ENCODE measurements at places on chromosomes 12 and 14.

- no peak for DNase-seq
Observed at GRCh38 chr14:34081576-34082136, 130.8 kb upstream of the EGLN3 start.

DNA sequence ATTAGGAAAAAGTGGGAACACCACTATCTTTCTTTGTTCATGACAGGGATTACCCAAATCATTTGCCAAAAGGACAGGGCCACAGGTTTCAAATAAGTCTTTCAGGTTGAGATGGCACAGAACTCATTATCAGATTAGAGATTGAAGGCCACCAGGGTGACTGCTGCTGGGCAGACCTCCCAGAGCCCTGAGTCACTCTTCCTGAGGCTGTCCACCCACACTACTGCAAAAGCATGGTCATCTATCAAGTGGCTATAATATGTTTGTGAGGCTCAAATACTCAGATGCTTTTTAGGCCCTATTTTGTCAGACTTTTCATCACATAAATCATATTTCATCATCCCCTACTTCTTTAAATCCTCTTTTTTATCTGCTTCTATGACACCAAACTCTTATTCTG lies 155.3 kb upstream of the CCDC196 start:
- no peak for DNase-seq

- DNase-seq = peak; percentile 60
Observed at GRCh38 chr12:107320033-107320928, 226.9 kb upstream of the CRY1 start.

- no peak for DNase-seq
Observed at GRCh38 chr14:104311358-104311757, 173.0 kb downstream of the KIF26A start.

DNA sequence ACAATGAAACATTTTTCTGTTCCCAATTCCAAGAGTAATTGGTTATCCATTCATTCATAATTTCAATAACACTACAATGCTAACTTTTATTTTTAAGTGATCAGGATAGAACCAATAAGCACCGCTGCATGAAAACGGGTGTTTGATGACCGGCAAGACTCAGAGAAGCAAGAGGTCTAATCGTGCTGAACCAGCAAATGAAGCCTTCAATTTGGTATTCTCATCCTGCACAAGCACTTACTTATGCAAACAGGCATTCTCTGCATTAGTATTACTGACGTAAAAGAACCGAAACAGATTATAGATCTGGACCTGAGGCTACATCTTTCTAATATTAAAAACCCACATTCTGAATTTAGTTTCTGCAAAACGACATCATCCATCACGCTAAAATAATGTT lies 67.7 kb downstream of the RBM19 start:
- DNase-seq = no peak

DNA sequence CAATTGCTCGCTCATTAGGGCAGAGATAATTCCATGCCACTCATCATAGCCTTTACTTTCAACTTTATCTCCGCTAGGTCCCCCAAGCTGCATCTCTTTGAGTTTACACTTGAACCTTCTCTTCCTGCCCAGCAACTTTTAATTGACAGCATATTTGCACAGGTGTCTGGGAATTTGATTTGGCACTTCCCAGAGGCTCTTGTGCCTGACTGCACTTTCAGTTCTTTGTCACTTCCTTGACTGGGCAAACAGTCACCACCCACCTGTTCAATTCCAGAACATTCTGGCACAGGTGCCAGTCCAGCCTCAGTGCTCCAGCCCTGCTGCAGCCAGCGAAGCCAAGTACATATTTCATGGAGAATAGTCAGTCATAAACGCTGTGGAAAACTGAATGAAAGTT lies 110.1 kb upstream of the LRIG3 start:
- no peak for DNase-seq

GRCh38 chr14:52265253-52265652 lies 2.2 kb upstream of the PTGDR start:
- no peak for DNase-seq

DNA sequence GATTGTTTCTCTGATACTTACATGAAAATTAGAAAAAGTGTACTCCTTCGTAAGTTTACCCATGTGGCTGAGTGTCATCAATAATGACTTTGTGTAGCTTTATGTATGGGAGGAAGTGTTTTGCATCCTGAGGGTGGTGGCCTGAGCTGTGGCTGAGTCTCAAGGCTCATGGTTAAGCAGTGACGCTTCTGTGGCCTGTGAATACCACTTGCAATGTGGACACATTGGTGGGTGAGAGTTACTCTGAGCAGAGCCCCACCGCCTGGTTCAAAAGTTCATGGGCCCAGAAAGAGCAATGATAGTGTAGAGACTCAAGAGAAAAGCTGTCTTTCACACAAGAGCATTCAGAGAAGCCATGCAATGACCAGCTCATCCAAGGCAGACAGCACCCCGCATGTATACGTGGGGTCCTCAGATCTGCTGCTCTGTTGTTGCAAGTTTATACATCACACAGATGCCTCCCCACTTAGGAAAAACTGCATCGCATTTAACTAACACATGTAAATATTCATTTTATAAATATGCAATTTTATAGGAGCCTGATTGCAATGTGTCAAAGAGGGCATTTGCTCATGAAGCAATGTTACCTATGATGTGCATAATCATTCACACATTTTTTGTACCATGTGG lies 55.1 kb upstream of the FRMD6 start:
- DNase-seq = no peak

GRCh38 chr14:32470161-32470715 lies 141.1 kb downstream of the AKAP6 start:
- no peak for DNase-seq

DNA sequence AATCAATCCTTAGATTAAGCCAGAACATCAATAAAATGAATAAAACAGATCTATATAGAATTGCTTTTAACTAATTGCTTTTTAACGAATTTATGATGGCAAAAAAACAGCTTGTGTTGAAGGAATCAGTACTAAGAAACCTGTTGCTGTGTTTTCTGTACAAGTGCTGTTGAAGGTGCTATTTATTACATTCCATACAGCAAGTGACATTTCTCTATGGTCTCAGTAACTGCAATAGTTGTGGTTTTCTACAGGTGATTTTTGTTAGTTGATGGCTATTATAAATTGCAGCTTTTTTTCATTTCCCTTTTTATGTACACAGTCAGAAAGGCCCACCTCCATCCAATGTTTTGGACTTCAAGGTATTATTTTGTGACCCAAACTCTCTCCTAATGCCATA lies 56.6 kb downstream of the SLC2A13 start:
- DNase-seq = no peak

- DNase-seq = no peak
Observed at GRCh38 chr14:70358631-70359030, 852 bp downstream of the COX16 start.

GRCh38 chr12:114306646-114307045 lies 99.3 kb downstream of the TBX5 start:
- DNase-seq = no peak

DNA sequence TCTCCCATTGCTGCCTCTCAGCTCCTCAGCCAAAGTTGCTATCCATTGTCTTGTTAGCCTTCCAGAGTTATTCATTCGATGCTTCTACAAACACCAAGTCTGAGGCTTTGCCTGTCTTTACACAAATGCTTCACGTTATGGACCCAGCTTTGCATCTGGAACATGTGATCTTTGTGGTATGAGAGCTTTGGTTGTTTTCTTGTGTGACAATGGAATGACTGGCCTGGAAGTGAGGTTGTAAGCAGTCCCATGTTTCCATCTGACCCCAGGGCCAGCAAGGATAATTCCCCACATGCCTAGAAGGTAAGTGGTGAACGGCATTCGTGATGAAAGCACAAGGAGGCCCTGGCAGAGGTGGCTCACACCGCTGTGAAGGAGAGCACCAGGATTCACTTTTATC lies 866.7 kb upstream of the TMEM132C start:
- no peak for DNase-seq

- DNase-seq = no peak
Observed at GRCh38 chr12:57459750-57460467, at the start of gene GLI1. GLI1 (plus strand) TSS chr12:57459785; CDS start chr12:57463692, 3,907 bp downstream.

DNA sequence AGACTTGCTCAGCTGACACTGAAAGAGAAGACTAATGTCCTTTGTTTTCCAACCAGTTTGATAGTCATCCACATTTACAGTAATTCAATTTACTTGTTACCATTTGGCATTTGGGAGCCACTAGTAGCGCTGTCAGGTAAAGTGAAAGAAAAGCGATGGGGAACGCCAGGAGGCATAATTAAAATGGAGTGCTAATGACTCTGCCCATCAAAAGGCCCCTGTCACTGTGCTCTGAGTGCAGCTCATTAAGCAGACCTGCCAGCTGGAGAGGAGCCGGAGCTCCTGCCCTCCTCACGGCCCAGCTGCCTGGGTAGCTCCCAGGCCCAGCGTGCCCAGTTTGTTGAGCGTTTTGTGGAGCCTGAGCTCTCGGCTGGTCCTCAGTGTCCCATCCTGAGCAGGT lies 463.6 kb upstream of the CCDC196 start:
- no peak for DNase-seq

DNA sequence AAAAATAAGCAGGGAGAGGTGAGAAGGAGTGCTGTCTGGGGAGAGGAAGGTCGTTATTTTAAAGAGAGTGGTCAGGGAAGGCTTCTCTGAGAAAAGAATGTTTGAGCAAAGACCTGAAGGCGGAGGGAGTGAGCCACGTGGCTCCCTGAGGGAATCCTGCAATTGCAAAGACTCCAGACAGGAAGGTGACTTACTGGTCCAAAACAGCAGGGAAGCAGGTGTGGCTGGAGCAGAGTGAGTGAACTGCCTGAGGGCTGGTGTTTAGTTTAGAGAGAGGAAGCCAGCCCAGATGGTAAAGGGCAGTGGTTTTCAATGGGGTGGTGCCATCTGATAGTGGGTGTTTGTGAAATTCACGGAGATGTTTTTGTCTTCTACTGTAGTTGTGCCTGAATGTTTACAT lies 58.8 kb upstream of the LTA4H start:
- DNase-seq = no peak

DNA sequence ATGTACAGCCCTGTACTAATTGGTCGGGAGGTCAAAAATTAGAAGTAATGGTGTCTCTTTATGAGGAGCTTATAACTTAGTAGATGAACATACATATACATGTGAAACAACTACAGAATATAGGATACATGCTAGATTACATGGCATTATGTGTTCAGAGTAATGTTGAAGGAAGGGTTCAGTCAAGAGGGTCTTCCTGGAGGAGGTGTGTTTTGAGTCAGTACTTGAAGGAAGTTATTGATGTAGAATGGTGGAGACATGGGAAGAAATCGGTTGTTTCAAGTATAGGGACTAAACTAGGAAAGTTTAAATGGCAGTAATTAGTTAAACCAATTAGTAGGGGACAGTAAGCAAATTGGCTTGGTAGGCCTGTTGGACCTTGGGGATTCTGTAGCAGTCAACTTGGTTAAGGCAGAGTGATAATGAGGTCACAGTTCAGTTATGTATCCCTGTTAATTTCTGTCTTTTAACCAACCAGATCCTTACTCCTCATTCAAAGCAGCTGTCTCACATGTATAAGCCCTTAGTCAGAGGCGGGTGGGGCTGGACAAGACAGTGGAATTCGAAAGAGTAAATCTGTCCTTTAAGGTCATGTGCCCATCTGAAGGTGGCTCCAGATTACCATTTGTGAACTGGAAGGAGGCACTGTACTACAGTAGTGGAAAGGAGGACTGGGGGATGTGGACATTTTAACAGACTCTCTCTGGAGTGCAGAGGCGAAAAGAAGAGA lies 3.5 kb upstream of the ANKRD52 start:
- DNase-seq = no peak

DNA sequence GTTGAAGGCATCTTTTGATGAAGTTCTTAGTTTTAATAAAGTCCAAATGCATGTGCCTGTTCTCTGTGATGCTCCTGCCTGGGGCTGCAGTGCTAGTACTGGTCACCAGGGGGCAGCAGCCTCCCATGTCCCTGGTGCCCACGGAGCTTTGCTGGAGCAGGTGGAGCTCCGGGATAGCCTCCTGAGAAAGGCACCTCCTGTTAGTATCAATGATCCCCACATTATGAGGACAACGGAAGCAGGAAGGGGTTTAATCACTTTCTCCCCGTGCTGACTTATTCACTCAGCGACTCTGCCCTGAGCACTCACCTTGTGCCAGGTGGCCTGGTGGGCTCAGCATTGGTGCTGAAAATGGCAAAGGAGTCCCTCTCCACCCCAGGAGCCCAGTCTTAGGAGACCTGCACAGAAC lies 123.0 kb upstream of the PZP start:
- peak; percentile 42 for DNase-seq

DNA sequence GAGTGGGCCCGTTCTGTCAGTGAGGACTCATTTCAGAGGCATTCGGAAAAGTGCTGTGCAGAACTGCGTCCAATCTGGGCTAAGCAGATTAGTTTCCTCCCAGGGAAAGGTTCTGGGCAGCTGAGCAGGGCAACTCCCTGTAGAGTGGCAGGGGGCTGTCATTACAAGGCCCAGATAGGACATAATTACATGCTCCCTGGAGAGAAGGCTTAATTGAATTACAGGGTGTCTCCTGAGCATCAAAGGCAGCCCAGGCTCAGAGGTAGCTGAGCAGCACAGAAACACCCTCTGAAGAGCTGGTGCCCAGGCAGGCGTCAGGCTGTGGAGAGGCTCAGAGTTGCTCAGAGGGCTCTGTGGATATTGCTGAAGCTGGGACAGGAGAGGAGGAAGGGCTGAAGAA lies 36.0 kb downstream of the SLC8A3 start:
- no peak for DNase-seq

DNA sequence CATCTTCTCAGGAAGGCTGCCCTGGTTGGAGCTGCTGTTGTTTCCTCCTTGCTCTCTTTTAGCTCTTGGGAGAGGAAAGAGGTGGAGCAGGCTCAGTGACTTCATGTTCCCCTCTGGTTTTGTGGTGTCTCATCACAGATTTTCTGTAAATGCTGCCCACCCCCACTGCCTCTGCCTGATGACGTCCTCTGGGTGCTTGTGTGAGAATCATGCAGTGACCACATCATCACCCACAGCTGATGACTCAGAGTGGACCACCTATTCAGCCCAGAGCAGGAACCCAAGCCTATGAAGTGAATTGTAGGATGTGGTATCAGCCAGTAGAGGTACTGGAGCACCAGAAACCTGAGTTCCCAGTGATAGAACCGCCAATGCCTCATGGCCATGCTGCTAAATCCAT lies at the start of gene GZMB:
GZMB (minus strand) TSS at position 33 of the 400 bp plus-strand sequence; CDS start at position 3, 30 bp downstream.
- no peak for DNase-seq

GRCh38 chr12:24373004-24373403 lies 423.5 kb upstream of the SOX5 start:
- no peak for DNase-seq

GRCh38 chr14:89027097-89027740 lies 202.8 kb downstream of the TTC8 start:
- DNase-seq = peak; percentile 45

DNA sequence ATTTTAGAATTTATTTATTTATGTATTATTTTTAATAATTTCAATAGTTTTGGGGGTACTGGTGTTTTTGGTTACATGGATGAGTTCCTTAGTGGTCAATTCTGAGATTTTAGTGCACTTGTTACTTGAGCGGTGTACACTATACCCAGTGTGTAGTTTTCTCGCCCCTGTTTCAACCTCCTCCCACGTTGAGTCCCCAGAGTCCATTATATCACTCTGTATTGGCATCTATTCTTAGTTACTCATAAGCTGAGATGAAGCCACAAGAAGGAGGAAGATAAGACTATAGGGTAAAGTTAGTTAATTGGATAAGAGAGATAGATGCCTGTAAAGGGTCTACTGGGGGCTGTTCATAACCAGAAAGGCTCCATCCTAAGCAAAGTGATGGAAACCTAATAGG lies 4.0 kb downstream of the C1S start:
- DNase-seq = no peak

GRCh38 chr14:69812711-69813110 lies 15.7 kb upstream of the SLC10A1 start:
- no peak for DNase-seq

- no peak for DNase-seq
Observed at GRCh38 chr14:29348504-29348903, 579.1 kb downstream of the PRKD1 start.

GRCh38 chr12:27805238-27805637 lies 25.2 kb upstream of the MANSC4 start:
- DNase-seq = no peak

All from T-helper 17 cell (primary cell).